ENCODE measurements at places on chromosomes 7 and 10.

DNA sequence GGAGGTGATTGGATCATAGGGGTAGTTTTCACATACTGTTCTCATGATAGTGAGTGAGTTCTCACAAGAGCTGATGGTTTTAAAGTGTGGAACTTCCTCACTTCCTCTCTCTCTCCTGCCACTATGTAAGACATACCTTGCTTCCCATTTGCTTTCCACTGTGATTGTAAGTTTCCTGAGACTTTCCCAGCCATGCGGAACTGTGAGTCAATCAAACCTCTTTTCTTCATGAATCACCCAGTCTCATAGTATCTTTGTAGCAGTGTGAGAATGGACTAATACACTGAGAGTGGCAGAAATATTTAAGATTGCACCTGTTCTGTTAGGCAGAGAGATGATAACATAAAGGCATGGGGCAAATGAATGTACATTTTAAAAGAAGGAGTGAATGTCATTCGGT lies 507.8 kb downstream of the SORCS3 start:
- no peak for DNase-seq

DNA sequence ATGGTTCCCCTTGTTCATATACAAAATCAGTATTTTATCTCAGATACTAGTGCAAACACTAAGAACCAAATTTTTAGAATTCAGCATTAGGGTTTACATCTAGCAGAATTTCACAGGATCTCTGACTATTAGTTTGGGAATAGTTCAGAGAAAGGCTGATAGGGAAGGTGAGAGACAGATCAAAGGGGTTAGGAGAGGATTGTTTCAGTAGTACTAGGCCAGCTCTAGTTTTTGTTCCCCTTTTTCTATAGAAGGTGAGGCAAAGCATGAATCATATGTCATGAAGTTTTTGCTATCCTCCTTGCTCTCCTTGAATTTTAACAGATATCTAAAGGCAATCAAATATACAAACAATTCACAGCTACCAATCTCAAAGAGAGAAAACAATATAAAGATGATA lies 26.1 kb upstream of the CTNNA3 start:
- no peak for DNase-seq

DNA sequence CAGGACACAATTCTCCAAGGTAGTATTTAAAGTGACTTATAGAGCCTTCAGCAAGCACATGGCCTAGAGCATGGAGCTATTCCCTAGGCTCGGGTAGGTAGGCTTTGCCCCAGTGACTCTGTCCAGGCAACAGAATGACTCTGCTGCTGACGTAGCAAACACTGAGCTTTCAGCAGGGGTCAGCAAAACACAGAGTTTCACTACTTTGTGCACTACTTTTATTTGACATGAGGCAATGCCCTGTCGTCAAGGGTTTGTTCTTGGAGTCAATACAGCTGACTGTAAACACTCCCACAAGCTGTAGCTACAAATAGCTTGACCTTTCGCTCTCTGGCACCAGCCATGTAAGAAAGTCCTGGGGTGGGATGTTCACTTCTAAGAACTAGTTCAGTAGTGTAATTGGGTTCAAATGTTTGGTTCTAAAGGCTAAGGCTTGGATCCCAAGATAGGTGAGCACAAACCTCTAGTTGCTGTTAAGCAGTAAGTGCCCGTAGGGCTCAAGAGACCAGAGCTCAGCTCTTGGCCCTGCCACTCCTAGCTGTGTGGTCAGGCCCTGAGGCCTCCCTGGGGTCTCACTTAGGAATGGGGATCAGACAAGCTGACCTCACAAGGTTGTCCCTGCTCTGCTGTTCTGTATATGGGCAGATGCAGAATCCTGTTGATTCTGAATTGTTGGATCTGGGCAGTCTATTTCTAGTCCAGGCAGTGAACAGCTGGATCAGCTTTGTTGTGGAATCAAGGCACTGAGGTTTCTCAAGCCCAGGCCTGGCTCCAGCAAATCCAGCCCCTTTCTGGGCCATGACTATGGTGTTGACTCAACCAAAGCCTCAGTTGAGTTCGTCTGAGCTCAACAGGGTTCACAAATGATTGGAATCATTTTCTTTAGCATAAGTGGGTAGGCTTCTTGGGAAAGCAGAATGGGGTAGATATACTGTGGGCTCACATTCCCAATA lies 10.7 kb downstream of the NODAL start:
- DNase-seq: no peak

DNA sequence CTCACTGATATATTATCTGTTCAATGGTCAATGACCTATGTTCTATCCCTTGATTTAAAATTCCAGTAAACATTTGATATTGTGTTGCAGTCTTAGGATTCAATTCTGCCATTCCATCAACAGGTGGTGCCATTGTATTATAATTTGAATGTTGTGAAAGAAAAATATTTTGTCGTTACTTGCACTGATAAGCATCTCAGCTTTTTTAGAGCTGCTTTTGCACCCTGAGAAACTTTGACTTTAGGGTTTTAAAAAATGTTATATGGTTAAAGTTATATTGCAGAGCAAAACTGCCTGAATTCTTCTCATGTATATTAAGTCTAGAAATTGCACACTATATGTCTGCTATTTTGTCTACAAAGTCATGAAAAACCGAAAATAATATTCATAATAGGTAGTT lies 18.8 kb upstream of the MINDY3 start:
- DNase-seq: peak; percentile 18

- DNase-seq: no peak
Observed at GRCh38 chr10:124575107-124576035, 113.7 kb downstream of the LHPP start.

DNA sequence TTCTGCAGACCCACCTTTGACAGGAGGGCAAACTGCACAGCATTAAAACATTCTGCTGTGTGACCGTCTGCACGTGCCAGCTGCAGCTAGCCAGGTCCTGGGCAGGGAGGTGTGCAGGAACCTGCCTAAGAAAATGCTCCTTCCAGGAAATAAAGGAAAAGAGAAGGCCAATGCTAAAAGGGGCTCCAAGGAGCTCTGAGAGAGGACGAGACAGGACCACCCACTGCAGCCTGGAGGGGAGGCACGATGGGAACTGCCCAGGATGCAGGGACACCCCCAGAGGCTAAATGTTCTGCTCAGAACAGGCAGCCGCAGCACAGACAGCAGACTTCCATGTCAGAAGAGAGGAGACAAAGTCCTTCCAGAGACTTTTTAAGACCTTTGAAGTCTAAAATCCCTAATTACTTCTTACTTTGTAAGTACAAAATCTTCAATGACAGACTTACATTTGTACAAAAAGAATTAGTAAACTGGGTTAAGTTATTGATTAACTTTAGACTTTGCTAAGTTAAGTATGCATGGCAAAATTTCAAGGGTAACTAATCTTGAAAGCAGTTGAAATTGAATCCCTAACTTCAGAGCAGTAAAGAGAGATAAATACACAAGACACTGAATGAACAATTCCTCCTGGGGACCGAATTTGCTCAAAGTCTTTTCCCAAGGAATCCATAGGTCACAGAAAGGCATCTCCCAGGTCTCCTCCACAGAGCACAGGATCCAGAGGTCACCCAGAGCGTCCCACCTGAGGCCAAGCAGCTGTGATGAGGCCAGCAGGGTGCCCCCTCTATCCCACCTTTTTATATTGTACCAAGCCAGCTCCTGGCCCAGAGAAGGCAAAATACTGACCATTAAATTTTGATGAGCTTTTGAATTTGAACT lies 21.5 kb downstream of the HSPA12A start:
- DNase-seq: no peak

DNA sequence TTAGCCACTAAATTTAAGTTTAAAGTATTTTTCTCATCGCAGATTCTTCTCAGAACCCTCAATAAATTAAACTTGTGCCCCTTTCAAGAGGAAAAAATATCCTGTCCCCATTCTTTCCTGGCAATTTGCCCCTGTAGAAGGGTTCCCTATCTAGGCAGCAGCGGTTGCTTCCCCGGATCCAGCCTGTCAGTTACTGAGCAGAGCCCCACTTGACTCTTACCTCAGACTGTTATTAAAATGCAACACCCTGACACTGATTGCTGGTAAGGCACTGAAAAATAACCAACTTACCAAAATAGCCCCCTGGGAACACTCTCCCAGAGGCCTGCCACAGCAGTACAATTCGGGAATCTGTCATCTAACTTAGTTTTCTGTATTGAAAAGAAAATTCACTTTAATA lies 13.9 kb downstream of the LMTK2 start:
- DNase-seq: no peak

DNA sequence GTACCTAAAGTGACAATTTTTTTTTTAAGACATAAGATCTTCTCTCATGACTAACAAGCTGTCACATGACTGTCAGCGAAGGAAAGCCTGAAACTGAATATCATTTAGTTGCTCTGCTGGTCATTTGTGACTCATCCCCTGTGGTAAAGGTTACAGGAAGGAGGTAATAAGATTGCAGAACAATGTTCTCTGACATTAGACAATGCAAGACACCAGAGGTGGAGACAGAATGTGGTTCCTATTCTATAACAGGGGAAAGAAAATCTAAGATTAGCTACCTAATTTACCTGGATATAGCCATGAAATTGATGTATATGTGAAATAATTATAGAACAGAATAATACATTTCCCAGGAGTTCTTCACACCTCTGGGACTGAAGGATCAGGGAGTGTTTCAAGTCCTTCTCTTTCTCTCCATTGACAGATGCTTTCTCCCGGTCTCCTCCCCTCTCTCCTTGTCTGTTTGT lies 47.7 kb downstream of the LRGUK start:
- no peak for DNase-seq

DNA sequence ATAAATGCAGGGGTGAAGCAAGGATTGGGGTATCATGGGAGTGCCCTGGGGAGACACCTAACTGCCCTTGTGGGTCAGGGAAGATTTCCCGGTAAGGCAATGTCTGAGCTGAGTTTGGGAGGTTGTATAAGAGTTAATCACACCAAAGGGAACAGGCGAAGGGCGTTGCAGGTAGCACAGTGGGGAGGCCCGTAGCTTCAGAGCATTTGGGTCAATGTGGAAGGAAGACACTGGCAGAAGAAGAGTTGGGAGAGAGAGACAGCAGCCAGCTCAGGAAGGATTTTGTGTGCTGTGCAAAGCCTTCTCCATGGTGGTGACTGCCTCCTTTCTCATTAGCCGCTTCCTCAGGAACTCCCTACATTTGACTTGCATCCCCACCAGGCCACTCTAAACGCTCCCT lies 80.8 kb upstream of the LEP start:
- no peak for DNase-seq

GRCh38 chr10:126904818-126905701 lies at the start of gene DOCK1:
Gene DOCK1 (plus strand): TSS chr10:126905428. CDS start chr10:126905518, 90 bp downstream.
- no peak for DNase-seq

- no peak for DNase-seq
Observed at GRCh38 chr7:55018361-55019190, at the start of gene EGFR. Gene EGFR (plus strand): TSS chr7:55019017. CDS start chr7:55019278, 261 bp downstream.

- DNase-seq: no peak
Observed at GRCh38 chr7:116284390-116284789, 74.1 kb downstream of the TES start.

- DNase-seq: no peak
Observed at GRCh38 chr10:74651565-74651964, 174.8 kb upstream of the KAT6B start.

DNA sequence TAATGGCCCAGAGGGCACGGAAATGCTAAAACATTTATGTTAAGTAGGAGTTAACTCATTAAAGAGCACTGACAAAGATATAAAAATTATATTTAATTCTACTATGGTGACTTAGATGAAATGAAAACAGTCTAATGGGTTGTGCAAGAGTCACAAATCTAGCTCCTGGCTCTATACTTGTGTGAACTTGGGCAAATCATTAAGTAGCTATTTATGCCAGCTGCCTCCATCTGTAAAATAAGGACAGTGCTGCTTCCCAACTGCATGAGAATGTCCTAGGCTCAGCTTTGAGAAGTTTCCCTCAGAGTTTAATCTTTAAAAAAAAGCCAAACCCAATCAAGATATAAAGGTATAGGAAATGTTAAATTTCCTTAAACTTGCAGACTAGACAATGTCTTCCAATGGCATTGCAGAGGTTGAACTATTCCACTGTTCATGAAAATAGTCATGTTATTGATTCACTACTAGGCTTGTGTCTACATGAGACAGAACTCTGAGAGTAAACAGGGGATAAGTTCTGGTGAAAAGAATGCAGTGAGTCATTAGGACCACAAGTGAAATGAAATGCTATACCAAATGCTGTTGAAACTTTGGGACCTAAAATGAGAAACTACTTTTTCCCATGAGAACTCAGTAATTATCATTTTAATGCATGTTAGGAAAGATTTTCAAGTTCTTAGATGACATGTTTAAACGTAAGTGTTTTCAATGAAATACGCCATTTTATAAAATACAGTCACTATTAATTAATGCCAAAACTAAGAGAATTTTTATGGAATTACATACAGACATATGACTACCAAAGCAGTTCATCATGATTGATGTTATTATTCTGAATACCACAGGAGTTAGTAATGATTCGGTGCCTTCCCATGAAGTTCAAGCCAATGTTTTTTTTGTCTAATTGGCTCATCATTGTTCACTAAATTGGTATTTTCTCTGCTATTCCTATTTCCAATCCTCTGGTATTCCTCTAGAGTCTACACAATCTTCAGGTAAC lies 84.2 kb downstream of the CDK6 start:
- DNase-seq: no peak

- no peak for DNase-seq
Observed at GRCh38 chr7:103805346-103805745, 184.1 kb downstream of the RELN start.

- no peak for DNase-seq
Observed at GRCh38 chr7:151754142-151754590, 122.7 kb downstream of the PRKAG2 start.

DNA sequence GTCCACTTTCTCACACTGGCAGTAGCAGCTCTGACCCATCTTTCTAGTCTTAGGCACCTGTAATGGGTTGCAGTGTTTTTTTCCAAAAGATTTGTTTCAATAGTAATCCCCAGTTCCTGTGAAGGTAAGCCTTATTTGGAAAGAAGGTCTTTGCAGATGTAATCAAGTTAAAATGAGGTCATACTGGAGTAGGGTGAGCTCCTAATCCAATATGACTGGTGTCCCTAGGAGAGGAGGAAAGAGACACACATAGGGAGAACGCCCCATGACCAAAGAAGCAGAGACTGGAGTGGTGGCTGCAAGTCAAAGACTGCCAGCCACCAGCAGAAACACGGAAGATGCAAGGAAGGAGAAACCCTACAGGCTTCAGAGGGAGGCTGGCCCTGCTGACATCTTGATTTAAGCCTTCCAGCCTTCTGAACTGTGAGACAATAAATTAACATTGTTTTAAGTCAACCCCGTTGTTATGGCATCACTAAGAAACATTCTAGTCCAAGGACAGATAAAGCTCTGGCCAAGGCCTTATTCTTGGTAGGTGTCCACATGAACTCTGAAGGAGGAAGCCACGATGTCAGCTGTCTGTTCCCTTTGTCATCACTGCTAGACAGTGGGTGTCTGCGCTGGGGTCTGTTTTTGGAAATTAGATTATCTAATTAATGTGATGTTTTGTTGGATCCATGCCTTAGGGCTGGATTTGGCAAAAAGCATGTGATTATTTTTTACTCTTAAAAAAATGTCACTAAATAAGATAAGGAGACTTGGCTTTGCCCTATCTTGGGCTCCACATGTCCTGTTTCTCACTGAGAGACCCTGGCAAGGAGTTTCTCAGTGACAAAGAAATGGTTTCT lies 214.9 kb downstream of the KCNMA1 start:
- DNase-seq: no peak

DNA sequence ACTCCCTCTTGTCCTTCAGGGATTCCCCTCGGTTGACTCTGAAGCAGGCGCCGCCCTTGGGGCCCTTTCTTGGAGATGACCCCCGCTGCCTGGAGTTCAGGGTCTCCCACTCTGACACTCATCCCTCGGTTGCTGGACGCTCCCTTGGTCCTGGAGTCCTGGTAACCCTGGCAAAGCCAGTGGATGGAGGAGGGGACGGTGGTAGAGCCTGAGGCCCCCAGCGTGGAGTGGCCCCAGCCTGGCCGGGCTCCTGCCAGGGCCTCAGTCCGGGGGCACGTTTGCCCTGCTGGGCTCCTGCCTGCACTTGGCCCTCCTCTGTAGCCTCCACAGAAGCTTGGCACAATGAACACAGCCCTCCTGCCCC lies 9.3 kb upstream of the CAMK2B start:
- no peak for DNase-seq
